ENCODE measurements at places on chromosomes 7 and 10. TPM values are rescaled to one million over a fixed set of nuclear protein-coding genes. Genes with fewer than 3 reads are reported as not detected.

DNA sequence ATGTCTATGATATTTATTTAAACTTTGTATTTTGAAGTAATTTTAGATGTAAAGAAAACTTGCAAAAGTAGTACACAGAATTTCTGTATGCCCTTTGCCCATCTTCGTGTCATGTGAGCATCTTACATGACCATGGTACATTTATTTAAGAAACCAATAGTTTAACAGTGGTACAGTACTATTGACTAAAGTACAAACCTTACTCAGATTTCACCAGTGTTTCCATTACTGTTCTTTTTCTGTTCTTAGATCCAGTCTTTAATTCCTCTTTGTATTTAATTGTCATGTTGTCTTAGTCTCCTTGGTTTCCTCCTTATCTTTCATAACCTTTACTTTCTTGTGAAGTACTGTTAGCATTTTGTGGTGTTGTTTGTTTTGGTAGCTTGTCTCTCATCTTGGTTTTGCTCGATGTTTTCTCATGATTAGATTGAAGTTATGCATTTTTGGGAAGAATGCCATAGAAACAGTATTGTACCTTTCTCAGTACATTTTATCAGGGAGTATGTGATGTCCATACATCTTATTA lies 24.1 kb downstream of the TAX1BP1 start:
- no peak for ATAC-seq

DNA sequence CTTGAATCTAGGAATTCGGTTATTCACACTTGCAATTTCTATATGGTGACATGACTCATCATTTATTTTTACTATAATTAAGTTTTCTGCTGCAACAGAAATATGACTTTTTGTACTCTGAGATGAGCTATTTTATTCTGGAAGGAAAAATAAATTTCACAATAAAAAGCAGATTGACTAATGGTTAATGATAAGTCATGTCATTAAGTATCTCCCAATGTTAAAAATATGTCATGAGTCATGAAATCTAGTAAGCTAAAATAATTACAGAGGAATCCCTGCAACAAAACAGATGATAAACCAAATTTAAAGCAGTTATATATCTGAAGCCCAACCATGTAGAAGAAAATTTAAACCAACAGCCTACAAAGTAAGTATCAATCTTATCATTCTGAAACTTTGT lies 149.2 kb downstream of the CACNA2D1 start:
- ATAC-seq = no peak

DNA sequence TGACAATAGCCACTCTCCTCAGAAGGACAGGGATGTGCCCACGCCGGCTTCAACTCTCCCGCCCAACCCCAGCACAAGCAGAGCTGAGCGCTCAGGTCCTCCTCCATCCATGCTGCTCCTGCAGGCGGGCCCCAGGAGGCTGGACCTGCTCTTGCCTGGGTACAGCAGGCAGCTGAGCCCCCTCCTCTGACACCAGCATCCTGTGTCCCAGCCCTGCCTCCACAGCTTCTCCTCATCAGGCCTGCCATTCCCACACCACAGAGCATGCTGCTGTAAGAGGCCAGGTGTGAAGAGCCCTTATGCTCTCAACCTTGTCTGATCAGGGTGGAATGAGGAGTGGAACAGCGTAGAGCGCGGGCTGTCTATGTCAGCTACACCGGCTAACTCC lies 302.2 kb downstream of the PTPRN2 start:
- no peak for ATAC-seq

DNA sequence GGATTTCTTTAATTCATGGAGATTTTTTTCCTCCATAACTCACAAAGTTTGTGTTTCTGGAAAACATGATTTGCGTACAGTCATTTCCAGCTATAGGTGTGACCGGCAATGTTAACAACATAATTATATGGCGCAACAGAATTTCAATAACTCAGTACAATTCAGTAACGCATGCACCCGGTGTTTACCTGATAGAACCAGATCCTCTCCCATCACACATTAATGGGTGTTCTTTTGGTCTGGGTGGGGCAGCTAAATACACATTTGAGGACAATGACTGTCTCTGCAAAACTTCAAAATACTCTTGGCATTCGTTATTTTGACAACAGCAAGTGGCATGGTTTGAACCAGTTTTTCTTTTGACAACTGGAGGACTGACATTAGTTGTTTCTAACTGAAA lies 102.3 kb downstream of the KLF6 start:
- ATAC-seq = no peak

- ATAC-seq = no peak
Observed at GRCh38 chr7:124338861-124339260, 306.0 kb upstream of the TMEM229A start.

DNA sequence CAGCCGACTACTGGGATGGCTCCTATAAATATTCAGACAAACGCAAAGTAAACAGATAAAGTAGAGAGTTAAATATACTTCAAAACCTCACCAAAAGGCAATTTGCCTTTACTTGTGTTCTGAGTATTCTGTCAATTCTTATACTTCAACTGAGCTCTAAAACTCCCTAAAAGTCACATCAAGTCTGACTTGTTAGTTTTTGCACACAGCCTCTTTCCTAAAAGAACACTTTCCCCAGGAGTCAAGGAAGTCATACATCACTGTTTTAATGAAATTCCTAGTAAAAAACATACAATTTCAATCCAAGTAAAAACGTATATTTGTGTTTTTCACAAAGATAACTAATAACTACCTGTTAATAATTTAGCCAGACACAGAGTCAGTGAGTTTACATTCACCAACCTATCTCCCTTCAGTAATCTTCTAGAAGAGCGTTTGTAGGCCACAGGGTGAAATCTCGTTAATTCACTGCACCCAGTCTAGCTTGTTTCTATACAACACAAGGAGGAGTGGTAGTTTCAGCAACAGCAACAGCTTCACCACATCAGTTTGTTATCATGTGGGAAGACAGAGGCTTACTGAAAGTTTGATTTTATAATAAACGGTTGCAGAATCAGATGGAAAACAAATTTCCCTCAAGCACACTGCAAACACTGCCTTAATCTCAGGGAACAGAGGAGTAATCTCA lies 2.7 kb downstream of the COBL start:
- no peak for ATAC-seq

Gene WIPF3
- not detected for total RNA-seq

- ATAC-seq = peak; percentile 28
Observed at GRCh38 chr10:48655411-48656240, 29.0 kb upstream of the WDFY4 start.

GRCh38 chr10:83990126-83990525 lies 149.2 kb upstream of the GHITM start:
- ATAC-seq = no peak

Gene CALML3
- not detected for total RNA-seq

- ATAC-seq = no peak
Observed at GRCh38 chr10:63919575-63920279, 398.5 kb downstream of the REEP3 start.

DNA sequence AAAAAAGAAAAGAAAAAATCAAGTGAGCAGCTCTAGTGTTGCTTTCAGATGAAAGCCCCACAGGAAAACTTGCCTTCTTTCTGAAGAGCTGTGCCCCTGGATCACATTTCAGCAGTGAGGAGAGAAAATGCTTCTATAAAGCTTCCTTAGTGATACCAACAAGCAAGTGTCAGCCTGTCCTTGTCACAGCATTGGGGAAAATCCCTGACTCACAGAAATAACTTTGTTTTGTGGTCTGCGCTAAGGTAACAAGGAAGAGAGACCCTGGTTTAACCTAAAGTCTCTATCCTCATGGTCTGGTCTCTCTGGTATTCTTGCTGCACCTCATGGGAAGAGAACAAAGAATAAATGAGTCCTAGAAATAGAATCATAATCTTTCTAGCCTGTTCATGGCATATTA lies 885.2 kb upstream of the SORCS1 start:
- no peak for ATAC-seq

GRCh38 chr10:26516540-26517101 lies 78.5 kb downstream of the APBB1IP start:
- ATAC-seq = no peak

- peak; percentile 93 for ATAC-seq
Observed at GRCh38 chr10:5666008-5666840, at the start of gene ASB13. Gene ASB13, minus strand, starts transcription at chr10:5666595. Its CDS starts 44 bp downstream, at chr10:5666551.

DNA sequence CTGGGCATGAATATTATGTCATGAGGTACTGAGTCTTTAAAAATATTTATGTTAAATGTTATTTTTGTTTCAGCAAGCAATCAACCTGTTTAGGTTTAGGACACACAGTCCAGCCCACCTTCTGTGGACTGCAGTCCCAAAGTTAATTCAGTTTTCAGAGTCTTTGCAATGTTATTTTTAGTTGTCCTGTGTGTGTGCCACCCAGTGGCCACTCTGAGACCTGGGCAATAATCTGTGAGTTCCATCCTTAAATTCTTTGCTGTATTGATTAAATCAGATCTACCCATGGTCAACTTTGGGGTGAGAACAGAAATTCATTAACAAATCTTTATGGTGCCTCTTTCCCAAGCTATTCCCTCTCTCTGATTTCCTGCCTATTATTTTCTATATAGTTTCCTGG lies 415.1 kb downstream of the CCSER2 start:
- ATAC-seq = no peak

GRCh38 chr7:77858278-77858677 lies 59.7 kb downstream of the PHTF2 start:
- ATAC-seq = no peak

GRCh38 chr7:129854401-129854800 lies 98.4 kb downstream of the UBE2H start:
- no peak for ATAC-seq

Data from activated T-helper 17 cell treated with anti-CD3 and anti-CD28 coated beads, Interleukin-2, amount 50 U/mL, for 72 hours (primary cell).